HepG2 (cell line): ENCODE measurements at places on chromosomes 2 and 18. TPM values are rescaled to one million over a fixed set of nuclear protein-coding genes. Genes with fewer than 3 reads are reported as not detected.

The UGT1A10 gene
- total RNA-seq, result 0.10 TPM in 1 of 2 replicates, not detected in the other

The FSHR gene
- not detected in 2 replicates for total RNA-seq

- DNase-seq, result no peak
These were observed 95.8 kb downstream of the SPP2 start for GRCh38 chr2:234146087-234146826.

GRCh38 chr18:76657911-76658470 lies 162.9 kb upstream of the ZNF516 start:
- no peak for DNase-seq

GRCh38 chr2:58030771-58031170 lies 15.8 kb upstream of the VRK2 start:
- peak; percentile 21 for DNase-seq

GRCh38 chr18:76463872-76464271 lies 31.2 kb downstream of the ZNF516 start:
- no peak for DNase-seq

- peak; percentile 56 for DNase-seq
These were observed 639 bp downstream of the MRO start for GRCh38 chr18:50819027-50819727.

DNA sequence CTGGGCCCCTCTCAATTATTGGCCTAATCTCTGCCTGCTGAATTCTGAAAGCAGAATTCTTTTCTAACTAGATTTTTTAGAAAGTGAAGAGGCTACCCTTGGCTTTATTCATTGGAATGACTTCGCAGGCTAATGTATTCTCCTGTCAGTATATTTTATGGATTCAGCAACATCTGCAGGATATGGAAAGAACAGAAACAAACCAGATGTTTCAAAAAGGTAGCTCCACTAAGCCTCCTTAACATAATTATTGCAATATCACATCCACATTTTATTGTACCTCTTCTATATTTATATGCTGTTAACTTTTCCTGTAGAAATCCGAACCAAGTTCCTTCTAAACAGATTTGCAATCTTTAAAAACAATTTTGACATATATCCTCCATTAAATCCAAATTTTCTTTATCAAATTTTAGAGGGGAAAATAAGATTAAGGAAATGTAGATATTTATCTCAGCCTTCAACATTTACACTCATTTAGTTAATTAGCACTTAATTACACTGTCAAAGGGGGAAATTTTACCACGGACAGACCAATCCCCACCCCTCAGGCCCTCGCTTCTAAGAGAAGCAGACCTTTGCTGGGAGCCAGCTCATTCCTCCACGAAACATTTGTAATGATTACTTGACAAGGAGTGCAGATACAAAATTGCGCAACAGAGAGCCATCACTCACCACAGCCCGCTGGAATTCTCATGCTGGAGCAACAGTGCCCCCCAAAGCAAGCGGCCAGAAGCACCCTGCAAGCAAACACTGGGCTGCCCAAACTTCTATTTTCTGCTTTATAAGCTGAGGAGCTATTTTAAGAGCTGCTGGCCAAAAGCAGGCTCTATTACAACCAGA lies 253.4 kb downstream of the ETAA1 start:
- DNase-seq, result peak; percentile 63

DNA sequence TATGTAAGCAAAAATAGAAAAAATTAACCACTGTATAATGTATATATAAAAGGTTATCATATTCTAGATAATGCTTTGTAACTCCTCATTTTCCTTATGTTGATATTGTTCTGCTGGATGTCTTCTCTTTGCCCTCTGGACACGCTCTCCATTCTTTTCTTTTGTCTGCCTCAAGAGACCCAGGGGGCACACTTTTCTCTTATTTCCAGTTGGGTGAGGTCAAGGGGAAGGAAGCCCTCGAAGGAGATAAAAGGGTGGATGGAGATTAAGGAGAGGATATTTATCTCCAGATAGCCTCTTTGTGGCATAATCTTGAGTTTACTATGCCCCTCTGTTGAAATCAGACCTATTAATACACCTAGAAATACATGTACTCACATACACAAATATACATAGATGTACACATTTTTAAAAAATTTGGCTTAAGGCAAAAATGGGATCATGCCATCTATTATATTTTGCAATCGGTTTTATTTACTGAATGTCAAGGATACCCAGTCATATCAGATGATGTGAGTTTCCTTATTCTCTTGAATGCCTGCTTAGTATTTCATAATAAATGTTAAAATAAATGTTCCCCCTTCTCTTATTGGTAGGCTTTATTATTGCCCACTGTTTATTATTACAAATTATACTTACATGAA lies 65.3 kb downstream of the LCLAT1 start:
- DNase-seq, result no peak

GRCh38 chr18:45136381-45137086 lies 455.8 kb downstream of the SETBP1 start:
- no peak for DNase-seq
